Lower leg skin (tissue), 4 donors: ENCODE measurements at places on chromosomes 2 and 18.
A peak's percentile ranks its signal among the peaks of the same experiment; 100 is the strongest.

- DNase-seq: no peak
Observed at GRCh38 chr18:2963048-2963447, 49.9 kb downstream of the LPIN2 start.

- no peak for DNase-seq
Observed at GRCh38 chr2:8238521-8239230, 443.2 kb upstream of the ID2 start.

GRCh38 chr2:218017211-218018053, 14.6 kb upstream of the TNS1 start:
- DNase-seq: no peak

DNA sequence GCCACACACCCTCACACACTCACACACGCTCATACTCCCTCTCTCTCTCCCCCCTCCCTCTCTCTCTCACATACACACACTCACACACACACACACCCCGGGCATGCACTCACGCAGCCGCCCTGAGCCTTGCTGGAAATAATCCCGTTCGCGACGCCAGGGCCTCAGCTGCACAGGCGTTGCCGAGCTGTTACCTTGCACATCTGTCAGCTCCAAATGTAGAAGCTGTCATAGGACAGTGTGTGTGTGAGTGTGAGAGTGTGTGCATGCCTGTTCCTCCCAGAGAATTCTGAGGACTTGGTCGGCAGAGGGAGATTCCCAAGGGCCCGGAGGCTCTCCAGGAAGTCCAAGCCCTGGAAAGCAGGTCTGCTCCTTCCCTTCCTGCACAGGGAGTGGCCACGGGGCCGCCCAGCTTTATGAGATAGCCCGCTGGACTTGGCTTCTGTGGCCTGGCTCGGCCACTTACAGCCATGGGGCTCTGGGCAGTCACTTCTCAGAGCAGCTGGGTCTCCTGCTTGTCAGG, 8.6 kb downstream of the SPR start:
- peak; percentile 85 for DNase-seq

GRCh38 chr2:191699341-191699945, 21.5 kb downstream of the NABP1 start:
- no peak for DNase-seq
